H9 (cell line): ENCODE measurements at places on chromosomes 16 and 17. TPM values are rescaled to one million over a fixed set of nuclear protein-coding genes. Genes with fewer than 3 reads are reported as not detected.

- no peak for DNase-seq
- no peaks in the 10 kb centered on the region for H3K27me3 ChIP-seq
- peaks cover 19% of the 10 kb centered on the region for H3K36me3 ChIP-seq
- H3K27ac ChIP-seq, result no peak overlapping the region
Measured at GRCh38 chr17:82098939-82099763, 1.1 kb upstream of the FASN start.

- no peak overlapping the region; the same call in 2 of the 3 replicates for H3K4me3 ChIP-seq
- peaks cover 8% of the 10 kb centered on the region; the same call in 1 of the 2 replicates for H3K4me1 ChIP-seq
- DNase-seq, result no peak
- no peaks in the 10 kb centered on the region for H3K27me3 ChIP-seq
Measured at GRCh38 chr17:967122-967521, 12.5 kb downstream of the NXN start.

DNA sequence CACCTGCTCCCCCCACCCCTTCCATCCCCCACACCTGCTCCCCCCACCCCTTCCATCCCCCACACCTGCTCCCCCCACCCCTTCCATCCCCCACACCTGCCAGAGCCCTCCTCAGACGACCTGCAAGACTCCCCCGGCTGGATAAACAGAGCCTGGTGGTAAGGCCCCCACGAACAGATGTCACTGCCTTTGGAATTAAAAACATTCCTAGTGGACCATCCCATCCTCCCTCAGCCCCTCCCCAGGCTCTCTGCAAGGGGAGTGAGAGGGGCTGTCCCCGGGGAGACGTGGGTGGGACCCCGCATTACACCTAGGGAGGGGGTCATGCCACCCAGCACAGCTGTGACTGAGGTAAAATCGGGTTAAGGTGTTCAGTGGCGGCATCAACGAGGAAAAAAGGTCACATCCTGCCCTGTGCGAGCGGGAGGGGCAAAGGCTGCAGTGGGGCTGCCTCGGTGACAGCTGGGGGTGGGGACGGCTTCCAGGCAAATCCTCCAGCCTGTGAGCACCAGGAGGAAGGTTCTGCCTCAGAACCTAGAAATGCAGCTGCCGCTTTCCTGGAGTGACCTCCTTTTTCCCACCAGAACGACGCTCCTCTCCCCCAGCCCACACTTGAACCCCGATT lies 38.7 kb downstream of the TIMM22 start:
- H3K27ac ChIP-seq, result no peak overlapping the region
- H3K27me3 ChIP-seq, result no peaks in the 10 kb centered on the region
- no peaks in the 10 kb centered on the region for H3K36me3 ChIP-seq
- H3K4me1 ChIP-seq, result no peaks in the 10 kb centered on the region; the same call in 1 of the 2 replicates
- no peak for DNase-seq

DNA sequence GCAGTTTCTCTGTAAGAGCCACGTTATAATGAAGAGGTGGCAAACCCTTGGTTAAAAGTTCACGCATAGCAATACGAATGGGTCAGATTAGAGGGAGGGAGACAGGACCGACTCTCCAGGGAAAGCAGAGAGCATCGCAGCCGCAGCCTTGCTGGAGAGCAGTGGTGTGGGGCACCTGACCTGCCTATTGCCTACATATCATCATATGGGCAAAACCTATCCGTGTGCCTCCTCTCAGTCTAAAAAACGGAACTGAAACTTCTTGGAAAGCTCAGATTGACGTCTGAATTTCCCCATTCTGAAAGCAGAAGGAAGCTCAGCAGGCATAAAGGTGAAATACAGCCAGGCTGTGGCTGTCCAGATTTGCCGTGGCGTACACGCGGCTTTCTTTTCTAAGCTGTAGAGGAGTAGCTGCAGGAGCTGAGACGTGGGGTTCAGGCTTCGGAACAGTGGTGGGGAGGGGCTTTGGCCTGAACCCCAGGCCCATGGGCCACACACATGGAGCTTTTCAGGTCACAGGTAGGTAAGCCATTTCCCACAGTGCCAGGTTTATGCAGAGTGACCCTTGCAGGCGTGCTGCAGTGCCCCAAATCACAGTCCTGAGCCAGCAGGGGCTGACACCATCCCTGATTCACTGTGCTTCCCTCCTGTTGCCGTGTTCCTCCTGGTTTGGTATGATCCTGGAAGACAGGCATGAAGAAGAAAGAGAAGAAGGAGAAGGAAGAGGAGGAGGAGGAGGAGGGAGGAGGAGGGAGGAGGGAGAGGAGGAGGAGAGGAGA lies 41.6 kb upstream of the TNRC6C start:
- H3K27me3 ChIP-seq, result no peaks in the 10 kb centered on the region
- peaks cover 9% of the 10 kb centered on the region; the same call in 1 of the 2 replicates for H3K36me3 ChIP-seq
- H3K4me3 ChIP-seq, result no peak overlapping the region
- DNase-seq, result no peak
- H3K27ac ChIP-seq, result no peak overlapping the region

DNA sequence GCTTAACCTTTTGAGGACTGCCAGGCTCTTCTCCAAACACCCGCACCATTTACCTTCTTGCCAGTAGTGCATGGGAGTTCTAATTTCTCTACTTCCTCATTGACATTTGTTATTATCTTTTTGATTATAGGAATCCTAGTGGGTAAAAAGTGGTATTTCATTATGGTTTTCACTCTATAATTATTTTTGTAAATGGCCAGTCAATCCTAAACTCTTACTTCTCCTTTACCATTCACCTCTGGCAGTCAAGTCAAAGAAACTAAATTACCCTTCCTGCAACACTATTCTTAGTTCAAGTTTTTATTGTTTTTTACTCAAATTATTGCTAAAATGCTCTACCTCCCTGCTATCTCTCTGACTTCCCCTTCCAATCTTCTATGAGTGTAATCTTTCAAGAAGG lies 29.8 kb upstream of the ANKFY1 start:
- no peak overlapping the region for H3K4me3 ChIP-seq
- peaks cover 80% of the 10 kb centered on the region for H3K36me3 ChIP-seq
- H3K27ac ChIP-seq, result no peak overlapping the region

GRCh38 chr17:47720754-47721533 lies 12.1 kb upstream of the TBX21 start:
- H3K27me3 ChIP-seq, result peaks cover 2% of the 10 kb centered on the region; the same call in 1 of the 2 replicates
- no peak overlapping the region for H3K27ac ChIP-seq
- DNase-seq, result peak; percentile 74
- peak overlapping the region; percentile 66; the same call in 2 of the 3 replicates for H3K4me3 ChIP-seq
- no peaks in the 10 kb centered on the region for H3K4me1 ChIP-seq

DNA sequence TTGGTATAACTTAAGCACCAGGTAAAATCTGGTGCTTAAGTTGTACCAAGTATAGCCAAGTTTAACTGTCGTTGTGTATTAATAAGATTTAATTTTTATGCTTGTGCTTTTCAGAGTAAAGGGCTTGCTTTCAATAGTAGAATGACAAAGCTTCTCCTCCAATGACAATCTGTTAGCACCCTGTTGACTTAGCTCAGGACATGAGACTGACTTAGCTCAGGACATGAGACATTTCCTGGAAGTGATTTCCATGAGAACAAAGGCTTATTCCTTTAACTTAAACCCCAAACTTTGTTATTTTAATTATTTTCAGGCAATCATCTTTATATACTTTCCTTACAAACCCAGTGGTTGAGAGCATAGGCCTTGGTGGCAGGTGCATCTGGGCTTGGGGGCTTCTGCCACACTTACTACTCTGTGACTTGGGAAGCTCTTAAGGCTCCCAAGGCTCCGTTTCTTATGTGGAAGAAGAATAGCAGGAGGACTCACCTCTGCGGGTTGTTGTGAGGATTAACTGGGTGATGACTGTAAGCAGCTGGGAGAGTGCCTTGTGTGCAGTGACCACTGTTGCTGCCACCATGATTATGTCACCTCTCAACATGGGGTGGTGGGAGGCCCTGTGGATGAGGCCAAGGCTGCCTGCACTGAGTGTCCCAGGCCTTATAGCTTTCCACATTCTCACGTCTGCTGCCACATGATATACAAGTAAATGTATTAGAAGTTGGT lies 59.4 kb upstream of the CMIP start:
- no peak overlapping the region for H3K4me3 ChIP-seq
- H3K27ac ChIP-seq, result no peak overlapping the region
- peaks cover 2% of the 10 kb centered on the region; the same call in 1 of the 2 replicates for H3K4me1 ChIP-seq

GRCh38 chr17:11924076-11924475 lies 73.2 kb downstream of the ZNF18 start:
- no peaks in the 10 kb centered on the region for H3K27me3 ChIP-seq
- no peaks in the 10 kb centered on the region for H3K36me3 ChIP-seq
- H3K27ac ChIP-seq, result no peak overlapping the region
- no peaks in the 10 kb centered on the region; the same call in 1 of the 2 replicates for H3K4me1 ChIP-seq
- DNase-seq, result no peak

Gene GRIN2A
- 0.94 and 1.5 TPM in 2 replicates for total RNA-seq

DNA sequence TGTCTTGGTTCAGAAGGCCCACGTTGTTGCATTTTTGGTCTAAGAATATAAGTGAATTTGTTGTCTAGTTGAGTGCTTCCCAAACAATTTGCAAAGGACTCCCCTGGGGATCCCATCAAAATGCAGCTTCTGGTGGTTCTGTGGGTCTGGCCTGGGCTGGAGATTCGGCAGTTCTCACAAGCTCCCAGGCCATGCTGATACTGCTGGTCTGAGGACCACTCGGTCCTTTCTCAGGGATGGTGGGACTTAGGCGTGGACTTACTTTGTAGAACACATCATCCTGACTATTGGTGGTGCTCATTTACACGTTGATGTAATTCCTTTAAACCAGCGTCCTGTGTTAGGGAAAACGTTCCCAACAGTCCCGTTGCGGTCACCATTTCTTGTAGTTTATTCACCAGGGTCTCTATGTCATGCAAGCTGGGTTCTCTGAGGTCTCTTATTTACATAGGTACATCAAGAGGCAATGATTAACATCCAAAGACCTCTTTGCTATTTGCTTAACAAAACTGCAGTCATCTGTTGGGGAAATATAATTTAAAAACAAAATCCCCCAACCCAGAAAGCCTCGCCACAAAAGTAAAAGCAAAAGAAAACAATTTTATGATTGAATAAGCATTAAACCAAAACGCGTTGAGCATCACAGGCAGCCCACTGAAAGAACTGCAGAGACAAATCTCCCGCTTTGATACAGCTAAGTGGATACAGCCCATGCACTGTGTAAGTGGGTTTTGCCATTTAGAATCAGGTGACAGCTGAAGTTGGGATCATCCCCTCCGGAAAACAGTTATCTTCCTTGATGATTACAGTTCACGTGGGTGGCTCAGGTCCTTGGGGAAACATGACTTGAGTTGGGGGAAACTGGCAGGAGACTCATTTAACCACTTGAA lies 39.0 kb upstream of the SEC14L1 start:
- H3K4me1 ChIP-seq, result peaks cover 2% of the 10 kb centered on the region; the same call in 1 of the 2 replicates
- peaks cover 4% of the 10 kb centered on the region; the same call in 2 of the 3 replicates for H3K36me3 ChIP-seq
- no peak for DNase-seq
- H3K27ac ChIP-seq, result no peak overlapping the region
- no peak overlapping the region for H3K4me3 ChIP-seq
- H3K27me3 ChIP-seq, result no peaks in the 10 kb centered on the region

Gene BAHCC1
- total RNA-seq, result 1.7 and 3.1 TPM in 2 replicates

Gene CCL17
- not detected in 2 replicates for total RNA-seq

- no peaks in the 10 kb centered on the region for H3K36me3 ChIP-seq
- no peak overlapping the region for H3K27ac ChIP-seq
- no peak for DNase-seq
- H3K4me3 ChIP-seq, result no peak overlapping the region
- H3K4me1 ChIP-seq, result no peaks in the 10 kb centered on the region; the same call in 1 of the 2 replicates
Measured at GRCh38 chr16:76387994-76388393, 110.8 kb downstream of the CNTNAP4 start.

DNA sequence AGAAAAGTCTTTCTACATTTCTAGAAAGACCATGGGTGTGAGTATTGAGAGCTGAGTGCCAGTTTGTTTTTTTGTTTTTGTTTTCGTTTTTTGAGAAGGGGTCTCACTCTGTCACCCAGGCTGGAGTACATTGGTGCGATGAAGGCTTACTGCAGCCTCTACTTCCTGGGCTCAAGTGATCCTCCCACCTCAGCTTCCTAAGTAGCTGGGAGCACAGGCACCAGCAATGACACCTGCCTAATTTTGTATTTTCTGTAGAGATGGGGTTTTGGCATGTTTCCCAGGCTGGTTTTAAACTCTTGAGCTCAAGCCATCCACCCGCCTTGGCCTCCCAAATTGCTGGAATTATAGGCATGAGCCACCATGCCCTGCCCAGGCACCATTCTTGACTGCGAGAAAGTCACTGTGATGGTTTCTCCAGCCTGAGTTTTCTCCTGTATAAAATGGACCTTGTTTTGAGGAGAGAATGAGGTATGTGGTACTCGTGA lies 673.8 kb downstream of the MAF start:
- H3K36me3 ChIP-seq, result peaks cover 8% of the 10 kb centered on the region
- H3K4me3 ChIP-seq, result no peak overlapping the region
- no peak overlapping the region for H3K27ac ChIP-seq
- H3K4me1 ChIP-seq, result no peaks in the 10 kb centered on the region
- DNase-seq, result no peak
- no peaks in the 10 kb centered on the region for H3K27me3 ChIP-seq

DNA sequence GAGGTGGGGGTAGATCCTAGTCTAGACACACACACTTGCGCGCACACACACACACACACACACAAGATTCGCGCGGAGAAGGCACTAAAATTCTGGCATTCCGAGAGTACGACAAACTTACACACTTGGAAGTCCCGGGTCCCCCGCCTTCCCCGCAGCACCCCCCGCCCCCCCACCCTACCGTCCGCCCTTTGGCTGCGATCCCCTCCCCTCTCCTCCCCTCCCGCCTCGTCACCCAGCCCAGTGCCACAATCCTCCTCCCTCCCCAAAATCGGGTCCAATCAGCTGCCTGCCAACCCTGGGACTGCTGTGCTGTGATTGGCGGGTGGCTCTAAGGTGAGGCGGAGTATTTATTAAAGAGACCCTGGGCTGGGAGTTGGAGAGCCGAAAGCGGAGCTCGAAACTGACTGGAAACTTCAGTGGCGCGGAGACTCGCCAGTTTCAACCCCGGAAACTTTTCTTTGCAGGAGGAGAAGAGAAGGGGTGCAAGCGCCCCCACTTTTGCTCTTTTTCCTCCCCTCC lies at the start of gene SOX9:
SOX9 (plus strand) TSS at position 379 of the 522 bp plus-strand sequence. CDS start 372 bp downstream, outside the sequence.
- no peak within 1 kb of the TSS for H3K27ac ChIP-seq
- H3K27me3 ChIP-seq, result peaks cover 38% of the 10 kb centered on the region
- H3K36me3 ChIP-seq, result peaks cover 13% of the 10 kb centered on the region
- peak within 1 kb of the TSS; percentile 81 for H3K4me3 ChIP-seq
- DNase-seq, result peak; percentile 98

Gene HOXB7
- total RNA-seq, result not detected in 2 replicates

Gene MT1H
- total RNA-seq, result 10.7 and 12.5 TPM in 2 replicates

- H3K27ac ChIP-seq, result no peak overlapping the region
- H3K36me3 ChIP-seq, result peaks cover 71% of the 10 kb centered on the region
- H3K4me1 ChIP-seq, result no peaks in the 10 kb centered on the region
- no peaks in the 10 kb centered on the region for H3K27me3 ChIP-seq
- no peak overlapping the region for H3K4me3 ChIP-seq
Measured at GRCh38 chr17:76053246-76054111, 18.8 kb downstream of the SRP68 start.

Gene ALOX15
- total RNA-seq, result 0.31 and 0.39 TPM in 2 replicates

DNA sequence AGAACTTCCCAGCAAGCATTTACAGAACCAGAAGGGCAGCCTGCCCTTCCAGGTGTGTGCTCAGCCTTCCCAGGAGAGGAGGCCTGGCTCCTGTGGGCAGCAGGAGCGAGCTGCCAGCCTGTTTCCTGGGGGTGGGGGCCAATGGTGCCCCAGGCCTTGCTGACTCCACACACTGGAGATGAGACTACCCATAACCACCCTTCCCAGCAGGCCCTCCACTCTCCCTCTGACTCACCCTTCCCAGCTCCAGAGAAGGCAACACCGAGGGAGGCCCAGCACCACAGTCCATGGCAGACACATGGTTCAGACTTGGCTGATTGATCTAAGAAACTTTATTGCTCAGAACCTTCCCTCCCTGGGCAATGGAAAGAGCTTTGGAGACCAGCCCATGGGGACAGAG lies 1.8 kb upstream of the PRSS53 start:
- H3K27ac ChIP-seq, result no peak overlapping the region
- peaks cover 23% of the 10 kb centered on the region for H3K36me3 ChIP-seq
- peaks cover under 1% of the 10 kb centered on the region; the same call in 1 of the 2 replicates for H3K4me1 ChIP-seq
